ENCODE measurements at places on chromosomes 6 and 20. TPM values are rescaled to one million over a fixed set of nuclear protein-coding genes. Genes with fewer than 3 reads are reported as not detected.

DNA sequence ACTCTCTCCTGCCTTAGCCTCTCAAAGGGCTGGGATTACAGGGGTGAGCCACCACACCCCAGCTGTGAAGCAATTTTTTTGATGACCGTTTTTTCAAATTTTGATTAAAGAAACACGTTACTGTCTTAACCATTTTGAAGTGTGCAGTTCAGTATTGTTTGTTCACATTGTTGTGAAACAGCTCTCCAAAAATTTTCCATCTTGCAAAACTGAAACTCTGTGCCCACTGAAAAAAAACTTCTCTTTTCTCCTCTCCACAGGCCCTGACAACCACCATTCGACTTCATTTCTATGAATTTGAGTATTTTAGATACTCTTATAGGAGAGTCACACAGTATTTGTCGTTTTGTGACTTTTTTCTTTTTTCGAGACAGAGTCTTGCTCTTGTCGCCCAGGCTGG is 53.9 kb downstream of the ECT2L start:
- DNase-seq, result no peak

DNA sequence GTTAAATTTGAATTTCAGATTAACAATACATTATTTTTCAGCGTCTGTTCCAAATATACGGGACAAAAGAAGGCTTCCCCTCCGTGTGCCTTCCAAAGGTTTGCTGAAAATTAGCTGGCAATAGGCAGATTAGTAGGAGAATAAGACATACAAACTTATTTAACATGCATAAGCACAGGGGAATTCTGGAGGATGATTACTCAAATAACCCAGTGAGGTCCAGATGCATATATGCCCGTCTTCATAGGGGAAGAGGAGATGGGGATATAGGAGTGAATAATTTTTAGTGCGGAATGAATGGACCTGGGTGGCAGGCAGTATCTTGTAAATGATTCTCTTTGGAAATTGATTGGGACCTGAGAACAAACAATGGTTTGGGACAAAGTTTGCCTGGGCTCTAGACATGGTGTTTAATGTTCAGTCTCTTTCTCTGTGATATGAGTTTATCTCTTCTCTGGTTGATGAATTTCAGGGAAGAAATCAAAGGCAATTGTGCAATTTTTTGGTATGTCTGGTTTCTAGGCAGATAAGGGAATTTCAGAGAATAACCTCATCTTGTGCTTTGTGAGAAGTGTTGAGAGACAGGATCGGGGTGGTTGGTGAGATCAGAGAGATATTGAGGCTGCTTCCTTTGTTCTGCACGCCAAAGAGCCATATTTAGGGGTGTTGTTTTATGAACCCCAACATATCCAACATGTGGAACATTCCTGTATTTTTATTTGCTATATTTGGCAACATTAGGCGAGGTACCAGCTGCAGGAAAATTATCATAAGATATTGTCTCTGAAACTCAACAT is 63.7 kb downstream of the MKKS start:
- DNase-seq, result peak; percentile 31

- peak; percentile 45 for DNase-seq
These were observed 293.8 kb downstream of the FRK start for GRCh38 chr6:115766745-115767462.

Gene MAP7
- total RNA-seq, result 21.5 TPM

GRCh38 chr6:34176261-34177031 is 30.6 kb upstream of the GRM4 start:
- DNase-seq, result no peak

- DNase-seq, result no peak
These were observed 45.2 kb downstream of the BACH2 start for GRCh38 chr6:90251295-90251992.

Gene LY6G6F
- total RNA-seq, result not detected

DNA sequence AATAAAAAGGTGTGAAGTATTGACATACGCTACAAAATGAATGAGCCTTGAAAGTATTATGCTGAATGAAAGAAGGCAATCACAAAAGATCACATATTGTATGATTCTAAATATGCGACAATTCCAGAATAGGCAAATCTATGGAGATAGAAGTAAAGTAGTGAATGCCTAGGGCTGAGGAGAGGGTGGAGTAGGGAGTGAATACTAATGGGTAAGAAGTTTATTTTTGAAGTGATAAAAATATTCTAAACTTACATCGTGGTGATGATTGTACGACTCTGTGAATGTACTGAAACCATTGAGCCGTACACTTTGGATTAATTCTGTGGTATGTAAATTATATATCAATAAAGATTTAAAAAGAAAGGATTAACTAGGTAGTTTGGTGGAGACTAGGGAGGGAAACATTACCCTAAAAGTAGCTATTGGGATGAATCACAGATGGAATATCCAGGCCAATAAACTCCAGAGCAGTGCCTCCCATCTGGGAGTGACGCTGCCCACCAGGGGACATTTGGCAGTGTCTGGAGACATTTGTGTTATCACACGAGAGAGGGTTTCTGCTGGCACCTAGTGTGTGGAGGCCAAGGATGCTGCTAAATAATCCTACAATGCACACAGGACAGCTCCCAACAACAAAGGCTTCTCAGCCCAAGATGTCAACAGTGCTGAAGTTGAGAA is 214.2 kb upstream of the PCSK2 start:
- no peak for DNase-seq

DNA sequence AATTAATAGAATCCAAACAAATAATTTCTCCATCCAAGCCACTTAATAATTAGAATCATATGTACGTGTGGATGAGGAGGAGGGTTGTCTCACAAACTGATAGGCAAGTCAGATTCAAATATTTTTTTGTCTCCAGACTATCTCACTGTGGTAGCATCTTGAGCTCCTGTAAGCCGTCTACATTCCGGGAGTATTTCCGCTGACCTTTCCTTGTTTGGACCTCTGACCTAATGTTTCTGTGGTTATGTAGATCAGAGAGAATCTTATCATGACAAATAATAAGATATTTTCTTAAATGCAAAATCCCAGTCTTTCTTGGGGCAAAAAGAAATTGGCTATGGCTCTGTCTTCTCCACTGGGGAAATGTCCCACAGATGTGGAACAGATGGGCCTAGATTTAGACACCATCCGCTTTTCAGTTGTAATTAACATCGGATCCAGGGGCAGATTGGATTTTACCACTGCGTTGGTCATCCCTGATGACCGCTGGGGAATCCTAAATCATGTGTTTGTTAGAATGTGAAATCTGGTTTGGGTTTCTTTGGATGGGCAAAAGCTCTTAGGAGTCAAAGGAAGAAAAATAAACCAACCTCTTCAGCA is 197.1 kb upstream of the RIN2 start:
- no peak for DNase-seq

Measured in renal cortical epithelial cell (primary cell).